ENCODE measurements at places on chromosomes 11 and 22. TPM values are rescaled to one million over a fixed set of nuclear protein-coding genes. Genes with fewer than 3 reads are reported as not detected.

DNA sequence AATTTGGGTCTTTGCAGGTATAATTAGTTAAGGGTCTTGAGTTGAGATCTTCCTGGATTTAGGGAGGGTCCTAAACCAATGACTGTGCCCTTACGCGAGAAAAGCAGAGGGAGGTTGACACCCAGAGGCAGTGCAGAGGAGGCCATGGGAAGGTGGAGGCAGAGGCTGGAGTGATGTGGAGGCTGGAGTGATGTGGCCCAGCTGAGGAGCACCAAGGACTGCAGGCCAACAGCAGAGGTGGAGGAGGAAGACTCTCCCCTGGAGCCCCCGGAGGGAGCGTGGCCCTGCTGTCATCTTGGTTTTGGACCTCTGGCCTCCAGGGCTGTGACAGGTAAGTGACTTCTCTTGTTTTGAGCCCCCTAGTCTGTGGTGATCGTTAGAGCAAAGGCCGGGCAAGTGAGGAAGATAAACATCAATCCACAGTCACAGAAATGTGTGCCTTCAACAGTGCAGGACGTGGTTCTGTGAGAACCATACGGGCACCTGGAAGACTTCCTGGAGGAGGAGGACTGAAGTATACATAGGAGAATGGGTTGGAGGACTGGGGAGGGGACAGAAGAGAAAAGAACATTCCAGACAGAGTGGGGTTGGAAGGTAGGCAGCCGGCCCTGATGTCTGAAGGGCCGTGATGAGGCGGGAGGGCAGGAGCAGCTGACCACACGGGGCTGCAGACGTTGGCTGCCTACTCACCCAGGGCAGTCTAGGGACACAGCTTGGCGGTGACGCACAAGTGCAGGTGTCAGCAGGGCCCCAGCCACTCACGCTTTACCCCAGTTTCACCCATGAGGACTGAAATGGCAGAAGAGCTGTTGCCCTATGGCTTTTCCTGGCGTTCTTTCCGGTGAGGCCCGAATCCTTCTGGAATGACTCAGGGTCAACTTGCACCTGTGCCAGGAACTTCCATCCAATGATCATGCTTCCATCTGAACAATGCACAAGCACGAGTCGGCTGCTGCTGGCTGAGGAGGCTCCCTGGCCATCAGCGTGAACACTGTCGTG, 270.2 kb downstream of the CTTN start:
- no peak for DNase-seq

GRCh38 chr11:75237050-75237449, 3.5 kb upstream of the TPBGL start:
- DNase-seq = no peak

GRCh38 chr11:124536520-124536919, 6.9 kb downstream of the OR8B12 start:
- peak; percentile 11 for DNase-seq

- DNase-seq = no peak
These were observed 8.5 kb upstream of the NUP50 start for GRCh38 chr22:45155050-45155840.

GRCh38 chr11:78255919-78256318, 67.2 kb downstream of the USP35 start:
- DNase-seq = no peak

GRCh38 chr11:117643606-117644300, 153.3 kb downstream of the DSCAML1 start:
- no peak for DNase-seq

- no peak for DNase-seq
These were observed 37.3 kb upstream of the MYH9 start for GRCh38 chr22:36424901-36425579.

- DNase-seq = no peak
These were observed 48.6 kb downstream of the SESN3 start for GRCh38 chr11:95182397-95182796.

DNA sequence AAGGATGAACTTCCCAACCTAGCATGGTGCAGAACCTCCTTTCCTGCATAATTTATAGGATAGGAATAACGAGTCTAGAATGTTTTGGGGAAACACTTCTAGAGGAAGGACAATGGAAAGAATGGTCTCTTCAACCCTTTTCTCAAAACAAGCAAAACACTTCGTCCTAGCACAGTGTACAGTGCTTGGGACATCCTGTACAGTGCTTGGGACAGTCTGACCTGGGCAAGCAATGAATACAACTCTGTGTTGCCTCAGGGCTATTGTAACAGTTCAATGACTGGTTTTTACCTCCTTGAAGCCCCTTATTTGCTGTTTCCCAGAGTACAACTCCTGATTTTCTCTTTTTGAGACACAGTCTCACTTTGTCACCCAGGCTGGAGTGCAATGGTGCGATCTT, 1.6 kb upstream of the ADAMTS8 start:
- DNase-seq = no peak

GRCh38 chr11:2444821-2445745, at the start of gene KCNQ1:
Gene KCNQ1, plus strand, starts transcription at chr11:2445008. Its CDS starts 91 bp downstream, at chr11:2445099.
- peak; percentile 89 for DNase-seq

GRCh38 chr22:31136155-31136554, 4.2 kb downstream of the PLA2G3 start:
- no peak for DNase-seq

- no peak for DNase-seq
These were observed 160.9 kb downstream of the ADAMTS15 start for GRCh38 chr11:130609121-130610035.

- DNase-seq = no peak
These were observed 266.8 kb downstream of the MN1 start for GRCh38 chr22:27534720-27535125.

- no peak for DNase-seq
These were observed 85.5 kb downstream of the AMBRA1 start for GRCh38 chr11:46508360-46508759.

The MUC5B gene
- total RNA-seq = 3.4 TPM

The MYOD1 gene
- not detected for total RNA-seq

The RDX gene
- 71.8 TPM for total RNA-seq

The TTC36 gene
- 0.39 TPM for total RNA-seq

The C11orf71 gene
- 3.8 TPM for total RNA-seq

The HYOU1 gene
- 181 TPM for total RNA-seq

The LINC01488 gene
- total RNA-seq = not detected

The RNF169 gene
- total RNA-seq = 22.5 TPM

Data from Calu3 (cell line).